ENCODE measurements at places on chromosomes 7 and 10. TPM values are rescaled to one million over a fixed set of nuclear protein-coding genes. Genes with fewer than 3 reads are reported as not detected.

ANKRD30A gene
- total RNA-seq, result not detected

AQP1 gene
- total RNA-seq, result 477 TPM

TRPV6 gene
- 1.3 TPM for total RNA-seq

HSPA12A gene
- 8.8 TPM for total RNA-seq

KDM7A gene
- 17.5 TPM for total RNA-seq

IL15RA gene
- 1.6 TPM for total RNA-seq

MOSPD3 gene
- total RNA-seq, result 1.3 TPM

- H3K4me3 ChIP-seq, result no peak overlapping the region
- no peaks in the 10 kb centered on the region for H3K4me1 ChIP-seq
- no peaks in the 10 kb centered on the region for H3K36me3 ChIP-seq
- H3K27ac ChIP-seq, result no peak overlapping the region
- DNase-seq, result no peak
- H3K27me3 ChIP-seq, result no peaks in the 10 kb centered on the region
Measured at GRCh38 chr10:91787258-91787657, 11.0 kb upstream of the TNKS2 start.

DNA sequence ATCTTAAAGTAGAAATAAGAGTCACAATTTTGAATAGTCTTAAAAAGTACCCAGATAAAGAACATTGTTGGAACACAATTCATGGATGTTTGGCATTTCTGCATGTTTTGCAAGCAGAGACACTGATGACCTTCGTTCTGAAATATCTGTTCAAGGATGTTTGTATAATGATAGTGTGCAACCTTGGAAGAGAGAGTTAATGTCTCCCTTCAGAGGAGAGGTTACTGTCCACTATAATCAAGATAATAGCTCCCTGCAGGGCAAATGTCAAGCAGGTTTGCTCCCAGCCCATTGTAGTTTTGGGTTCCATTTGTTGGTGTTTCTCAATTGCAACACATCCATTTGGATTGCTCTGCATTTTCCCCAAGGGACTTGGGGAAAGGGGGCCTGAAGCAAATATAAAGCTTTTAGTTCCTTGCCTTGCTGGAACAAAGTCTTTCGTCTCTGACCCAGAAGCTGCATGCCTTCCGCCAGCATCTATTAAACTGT is 45.2 kb downstream of the COL1A2 start:
- no peaks in the 10 kb centered on the region for H3K36me3 ChIP-seq
- no peak overlapping the region for H3K27ac ChIP-seq
- H3K4me3 ChIP-seq, result no peak overlapping the region

- no peaks in the 10 kb centered on the region for H3K36me3 ChIP-seq
Measured at GRCh38 chr10:131650169-131650705, 250.6 kb upstream of the PPP2R2D start.

- H3K4me1 ChIP-seq, result no peaks in the 10 kb centered on the region
- no peak overlapping the region for H3K4me3 ChIP-seq
- H3K36me3 ChIP-seq, result no peaks in the 10 kb centered on the region
- H3K27me3 ChIP-seq, result no peaks in the 10 kb centered on the region
Measured at GRCh38 chr10:48309711-48310226, 3.3 kb downstream of the MAPK8 start.

GRCh38 chr10:99630433-99630832 is 10.2 kb upstream of the SLC25A28 start:
- no peak for DNase-seq
- no peaks in the 10 kb centered on the region for H3K36me3 ChIP-seq
- no peaks in the 10 kb centered on the region for H3K27me3 ChIP-seq

DNA sequence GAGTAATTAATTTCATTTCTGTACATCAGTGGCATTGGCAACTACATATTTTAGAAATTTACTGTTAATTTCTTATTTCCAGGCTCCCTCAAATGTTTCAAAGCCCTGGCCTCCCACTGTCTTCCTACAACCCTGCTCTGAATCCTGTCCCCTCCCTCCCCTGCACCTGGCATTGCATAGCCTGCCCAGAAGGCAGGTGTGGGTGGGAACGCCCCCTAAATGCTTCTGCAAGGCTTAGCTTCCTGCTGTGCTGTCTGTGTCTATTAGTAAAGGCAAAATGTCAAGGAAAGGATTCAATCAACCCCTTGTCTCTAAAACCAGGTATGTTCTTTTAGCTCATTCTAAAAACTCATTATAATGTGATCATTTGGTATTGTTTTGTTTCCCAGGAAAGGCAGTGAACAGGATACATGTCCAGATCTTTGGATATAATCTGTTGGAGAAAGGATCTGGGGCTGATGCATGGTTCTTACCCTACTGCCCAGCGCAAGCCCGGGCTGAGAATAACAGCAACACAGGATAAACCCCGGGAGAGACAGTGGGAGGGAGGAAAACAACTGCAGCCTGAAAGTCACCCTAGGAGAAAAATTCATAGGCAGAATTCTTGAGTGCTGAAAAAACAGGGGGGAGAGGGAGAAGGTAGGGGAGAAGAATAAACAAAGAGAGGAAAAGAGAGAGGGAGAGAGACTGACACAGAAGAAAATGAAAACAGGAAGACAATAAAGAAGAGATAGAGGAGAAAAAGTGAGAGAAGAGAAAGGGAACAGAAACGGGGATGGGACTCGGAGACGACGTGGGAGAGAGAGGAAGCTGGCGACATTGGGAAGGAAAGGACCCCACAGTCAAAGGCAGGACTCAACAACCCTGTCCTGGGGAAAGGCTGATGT is 589 bp downstream of the ZNF488 start:
- H3K4me1 ChIP-seq, result no peaks in the 10 kb centered on the region
- H3K4me3 ChIP-seq, result peak overlapping the region; percentile 82
- H3K27me3 ChIP-seq, result no peaks in the 10 kb centered on the region
- DNase-seq, result no peak
- no peaks in the 10 kb centered on the region for H3K36me3 ChIP-seq

DNA sequence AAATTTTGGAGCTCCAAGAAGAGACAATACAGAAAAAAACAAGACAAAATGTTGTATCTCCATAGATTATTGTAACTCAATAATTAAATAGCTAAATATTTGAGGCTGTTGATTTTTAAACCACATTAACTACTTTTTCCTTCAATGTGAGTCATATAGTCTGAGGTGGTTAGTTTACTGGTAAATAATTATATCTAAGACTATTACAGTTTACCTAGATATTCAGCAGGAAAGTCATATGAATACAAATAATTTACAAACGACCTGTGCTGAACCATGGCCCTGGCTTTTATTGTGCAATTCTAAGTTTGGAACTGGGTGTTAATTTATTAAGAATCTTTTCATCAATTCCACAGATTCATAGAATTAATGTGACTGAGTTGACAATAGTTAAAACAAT is 22.2 kb downstream of the CREB5 start:
- no peak overlapping the region for H3K27ac ChIP-seq
- no peak overlapping the region for H3K4me3 ChIP-seq
- no peaks in the 10 kb centered on the region for H3K36me3 ChIP-seq

GRCh38 chr7:24560772-24561171 is 12.5 kb upstream of the PALS2 start:
- no peak overlapping the region for H3K27ac ChIP-seq
- H3K36me3 ChIP-seq, result no peaks in the 10 kb centered on the region
- H3K27me3 ChIP-seq, result no peaks in the 10 kb centered on the region
- no peak for DNase-seq
- H3K4me3 ChIP-seq, result no peak overlapping the region

DNA sequence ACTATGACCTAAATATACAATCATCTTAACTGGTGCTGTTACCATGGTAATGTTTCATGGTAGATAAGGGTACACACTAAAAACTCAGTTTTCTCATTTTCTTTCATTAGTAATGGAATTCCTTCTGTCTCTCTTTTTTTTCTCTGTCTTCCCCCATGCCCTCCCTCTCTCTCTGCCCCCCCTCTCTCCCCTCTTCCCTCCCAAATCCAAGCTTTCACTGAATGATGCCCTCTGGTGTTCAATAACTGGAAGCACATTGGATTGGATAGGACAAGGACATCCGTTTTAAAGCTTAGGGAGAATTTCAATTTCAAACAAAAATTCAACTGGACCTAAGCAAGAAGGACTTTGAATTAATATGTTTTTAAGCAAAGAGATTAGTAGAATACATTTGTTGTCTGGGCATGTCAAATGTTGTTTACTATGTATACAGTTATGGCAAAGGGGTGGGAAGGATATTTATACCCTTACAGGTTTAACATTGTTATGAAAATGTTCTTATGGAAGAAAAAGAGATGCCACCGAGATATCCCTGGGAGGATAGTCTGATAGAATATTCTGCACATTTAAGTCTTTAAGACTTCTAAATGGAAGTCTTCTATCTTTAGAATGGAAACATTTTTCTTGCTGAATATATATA is 6.1 kb downstream of the CHRM2 start:
- no peak overlapping the region for H3K4me3 ChIP-seq
- H3K4me1 ChIP-seq, result peaks cover 10% of the 10 kb centered on the region
- no peak overlapping the region for H3K27ac ChIP-seq
- H3K36me3 ChIP-seq, result no peaks in the 10 kb centered on the region

DNA sequence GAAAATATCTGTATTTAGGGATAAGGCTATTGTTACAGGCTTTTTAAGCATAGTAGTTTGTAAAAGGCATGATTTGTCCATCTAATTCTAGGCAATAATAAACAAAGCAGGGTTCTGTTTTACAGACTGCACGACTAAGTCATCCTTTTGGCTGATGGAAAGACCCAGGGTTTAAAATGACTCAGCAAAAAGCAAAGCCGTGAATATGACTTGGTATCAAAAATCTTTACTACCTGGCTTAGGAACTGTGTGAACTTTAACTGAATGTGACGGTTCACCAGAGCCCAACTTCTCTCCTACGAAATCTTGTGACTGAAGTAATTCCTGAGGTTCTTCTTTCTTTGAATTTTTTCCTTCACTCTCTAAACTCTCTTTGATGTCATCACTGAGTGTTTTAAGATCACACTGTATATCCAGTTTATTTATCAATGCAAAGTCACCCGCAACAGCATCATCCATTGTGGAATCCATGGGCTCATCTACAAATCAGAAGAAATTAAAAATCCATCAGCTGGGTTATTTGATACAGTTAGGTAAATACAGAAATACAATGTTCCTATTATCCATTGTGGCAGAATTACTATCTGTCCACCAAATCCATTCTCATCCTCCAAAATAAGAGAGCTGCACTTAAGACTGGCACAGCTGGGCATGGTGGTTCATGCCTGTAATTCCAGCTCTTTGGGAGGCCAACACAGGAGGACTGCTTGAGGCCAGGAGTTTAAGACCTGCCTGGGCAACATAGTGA is 17.0 kb downstream of the ATE1 start:
- DNase-seq, result no peak
- H3K27me3 ChIP-seq, result no peaks in the 10 kb centered on the region
- H3K4me3 ChIP-seq, result no peak overlapping the region
- H3K36me3 ChIP-seq, result no peaks in the 10 kb centered on the region
- peak overlapping the region; percentile 13 for H3K27ac ChIP-seq
- H3K4me1 ChIP-seq, result no peaks in the 10 kb centered on the region

- no peaks in the 10 kb centered on the region for H3K36me3 ChIP-seq
- no peaks in the 10 kb centered on the region for H3K27me3 ChIP-seq
- H3K27ac ChIP-seq, result no peak overlapping the region
- H3K4me3 ChIP-seq, result no peak overlapping the region
- H3K4me1 ChIP-seq, result no peaks in the 10 kb centered on the region
Measured at GRCh38 chr7:71990138-71990462, 422.0 kb downstream of the CALN1 start.

GRCh38 chr10:5159126-5159525 is 25.8 kb downstream of the AKR1C8 start:
- no peak overlapping the region for H3K27ac ChIP-seq
- H3K36me3 ChIP-seq, result no peaks in the 10 kb centered on the region
- H3K4me1 ChIP-seq, result no peaks in the 10 kb centered on the region
- DNase-seq, result no peak

GRCh38 chr10:110617425-110618229 is 26.5 kb upstream of the RBM20 start:
- no peak overlapping the region for H3K27ac ChIP-seq
- no peaks in the 10 kb centered on the region for H3K36me3 ChIP-seq
- no peaks in the 10 kb centered on the region for H3K27me3 ChIP-seq
- no peak for DNase-seq
- no peaks in the 10 kb centered on the region for H3K4me1 ChIP-seq

- no peak for DNase-seq
- H3K27me3 ChIP-seq, result no peaks in the 10 kb centered on the region
- peak overlapping the region; percentile 46 for H3K27ac ChIP-seq
- H3K36me3 ChIP-seq, result no peaks in the 10 kb centered on the region
- H3K4me1 ChIP-seq, result no peaks in the 10 kb centered on the region
Measured at GRCh38 chr10:71323407-71323806, 4.3 kb downstream of the SLC29A3 start.

DNA sequence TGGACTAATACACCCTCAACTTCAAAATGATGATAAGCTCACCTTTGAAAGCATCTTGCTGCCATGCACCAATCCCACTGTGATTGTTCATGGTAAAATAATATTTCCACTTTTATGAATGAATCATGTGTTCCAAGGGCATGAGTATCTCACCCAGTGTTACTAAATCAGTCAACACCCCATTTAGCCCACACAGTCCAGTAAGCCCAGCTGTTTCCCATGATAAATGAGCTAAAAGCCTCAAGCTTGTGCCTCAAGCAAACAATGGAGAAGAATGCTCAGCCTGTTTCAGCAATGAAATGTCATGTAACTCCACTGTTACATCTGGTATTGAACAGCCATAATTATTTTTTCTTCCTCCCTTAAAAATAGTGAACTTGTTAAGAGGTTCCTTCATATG is 442.5 kb downstream of the XPNPEP1 start:
- H3K36me3 ChIP-seq, result no peaks in the 10 kb centered on the region
- no peak for DNase-seq
- H3K27me3 ChIP-seq, result no peaks in the 10 kb centered on the region
- H3K4me3 ChIP-seq, result no peak overlapping the region
- no peaks in the 10 kb centered on the region for H3K4me1 ChIP-seq
- H3K27ac ChIP-seq, result no peak overlapping the region

DNA sequence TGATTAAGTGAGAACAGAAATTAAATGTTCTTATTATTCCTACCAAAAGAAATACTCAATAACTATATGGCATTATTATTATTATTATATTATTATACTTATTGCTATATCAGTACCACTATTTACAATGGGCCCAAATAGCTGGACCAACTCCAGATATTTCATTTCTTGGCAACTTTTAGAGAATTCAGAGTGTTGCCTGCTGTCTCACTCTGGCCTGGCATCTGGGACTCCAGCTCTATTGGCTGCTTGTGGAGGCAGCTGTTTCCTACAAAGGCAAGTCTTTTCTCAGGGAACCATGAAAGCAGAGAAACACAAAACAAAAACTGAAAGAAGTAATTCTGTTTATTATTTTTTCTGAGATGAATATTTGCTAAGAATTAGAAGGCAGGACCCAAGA is 105.1 kb upstream of the SORCS1 start:
- DNase-seq, result no peak
- H3K4me3 ChIP-seq, result no peak overlapping the region
- H3K27me3 ChIP-seq, result no peaks in the 10 kb centered on the region
- no peak overlapping the region for H3K27ac ChIP-seq
- no peaks in the 10 kb centered on the region for H3K36me3 ChIP-seq
- H3K4me1 ChIP-seq, result no peaks in the 10 kb centered on the region

DNA sequence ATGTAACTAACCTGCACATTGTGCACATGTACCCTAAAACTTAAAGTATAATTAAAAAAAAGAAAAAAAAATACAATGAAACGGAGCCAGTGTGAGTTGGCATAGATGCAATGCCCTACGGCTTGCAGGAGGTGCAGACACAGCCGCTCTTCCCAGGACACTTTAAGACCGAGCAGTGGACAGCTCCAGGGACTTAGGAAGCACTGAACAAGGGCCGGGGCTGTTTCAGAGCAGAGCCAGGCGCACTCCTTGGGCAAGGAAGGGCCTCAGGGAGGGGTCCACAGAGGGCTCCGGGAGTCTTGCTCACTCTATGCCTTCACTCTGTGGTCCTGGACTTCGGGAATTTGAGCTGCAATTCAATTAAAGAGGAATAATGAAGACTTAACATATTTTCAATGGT is 355.3 kb downstream of the TCERG1L start:
- no peak overlapping the region for H3K27ac ChIP-seq
- no peak for DNase-seq
- H3K4me3 ChIP-seq, result no peak overlapping the region
- H3K27me3 ChIP-seq, result no peaks in the 10 kb centered on the region

All from uterus (tissue), 4 donors.